Glomerular endothelial cell (primary cell): ENCODE measurements at places on chromosomes 6 and 20. TPM values are rescaled to one million over a fixed set of nuclear protein-coding genes. Genes with fewer than 3 reads are reported as not detected.

GRCh38 chr6:33424855-33425667 lies 5.2 kb downstream of the SYNGAP1 start:
- DNase-seq = no peak

DNA sequence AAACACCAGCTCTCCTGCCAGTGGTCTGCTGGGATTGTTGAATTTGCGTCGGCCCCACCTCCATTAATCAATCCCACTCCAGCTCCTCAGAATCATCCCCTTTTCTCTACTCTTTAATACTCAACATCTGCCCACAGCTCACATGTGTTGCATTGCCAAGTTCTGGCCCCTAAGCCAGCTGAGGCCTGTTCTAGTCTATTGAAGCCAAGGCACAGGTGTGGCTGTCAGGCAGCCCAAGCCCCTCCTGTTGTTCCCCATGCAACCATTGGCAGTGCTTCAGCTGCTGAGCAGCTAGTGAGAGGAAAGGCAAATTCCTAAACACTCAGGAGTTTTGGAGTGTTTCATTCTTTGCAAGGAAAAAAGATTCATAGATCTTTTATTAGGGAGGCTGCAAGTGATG lies 128.0 kb upstream of the NT5E start:
- no peak for DNase-seq

ANKRD66 gene
- not detected in 2 replicates for total RNA-seq

GRCh38 chr6:87789198-87789899 lies 87.3 kb upstream of the AKIRIN2 start:
- peak; percentile 16 for DNase-seq

GRCh38 chr6:36443471-36444428 lies 950 bp downstream of the KCTD20 start:
- DNase-seq = no peak

DNA sequence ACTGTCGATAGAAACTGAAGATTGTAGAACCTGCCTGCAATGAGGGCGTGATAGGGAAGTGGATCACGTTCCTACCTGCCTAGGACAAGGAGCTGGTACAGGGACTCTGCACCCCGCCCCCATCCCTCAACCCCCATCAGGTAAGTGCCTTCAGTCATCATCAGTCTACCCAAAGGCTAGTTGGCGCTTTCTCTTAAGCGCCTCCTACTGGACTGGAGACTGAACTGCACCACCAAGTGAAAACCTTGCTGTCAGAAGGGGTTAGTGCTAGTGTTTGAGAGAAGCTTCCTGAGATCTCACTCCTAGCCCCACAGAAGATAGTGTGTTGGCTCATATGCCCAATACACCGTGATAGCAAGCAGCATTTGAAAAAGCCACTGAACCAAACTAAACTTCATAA lies 706.5 kb upstream of the MAN1A1 start:
- no peak for DNase-seq

DNA sequence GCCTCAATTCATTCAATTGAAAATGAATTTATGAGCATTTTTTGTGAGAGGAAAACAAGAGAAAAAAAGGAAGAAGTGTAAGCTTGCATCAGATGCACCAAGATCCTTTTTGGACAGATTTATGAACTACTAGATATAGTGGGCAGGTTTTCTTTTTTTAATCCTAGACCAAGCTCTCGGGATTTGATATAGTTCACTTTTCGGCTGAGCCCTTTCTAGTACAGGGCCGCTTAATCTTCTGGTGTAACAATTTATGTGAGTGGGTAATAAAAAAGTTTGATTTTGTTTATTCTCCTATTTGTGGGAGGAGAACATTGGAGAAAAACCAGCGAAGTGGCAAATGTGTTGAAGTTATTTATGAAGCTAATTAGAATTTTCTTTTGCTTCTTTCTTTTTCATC lies 538.0 kb downstream of the UTRN start:
- DNase-seq = no peak

DNA sequence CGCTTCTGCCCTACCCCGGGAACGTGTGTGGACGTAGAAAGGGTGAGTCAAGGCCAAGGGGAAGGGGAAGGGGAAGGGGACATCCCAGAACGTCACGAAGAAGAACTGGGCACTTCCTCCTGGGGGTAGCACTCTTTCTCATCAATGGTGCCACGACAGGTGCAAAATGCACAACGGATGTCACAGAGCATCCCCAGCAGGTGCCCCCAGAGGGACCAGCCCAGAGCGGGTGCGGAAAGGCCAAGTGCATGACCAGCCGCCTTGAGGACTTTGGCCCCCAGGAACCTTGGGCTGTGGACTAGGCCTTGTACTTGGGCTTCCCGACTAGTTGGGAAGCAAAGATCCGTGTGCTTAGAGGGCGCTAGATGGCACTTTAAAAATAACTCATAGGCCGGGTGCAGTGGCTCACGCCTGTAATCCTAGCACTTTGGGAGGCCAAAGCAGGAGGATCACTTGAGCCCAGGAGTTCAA lies 12.1 kb upstream of the SRC start:
- DNase-seq = no peak

ETV7 gene
- 2.5 and 2.7 TPM in 2 replicates for total RNA-seq

DNA sequence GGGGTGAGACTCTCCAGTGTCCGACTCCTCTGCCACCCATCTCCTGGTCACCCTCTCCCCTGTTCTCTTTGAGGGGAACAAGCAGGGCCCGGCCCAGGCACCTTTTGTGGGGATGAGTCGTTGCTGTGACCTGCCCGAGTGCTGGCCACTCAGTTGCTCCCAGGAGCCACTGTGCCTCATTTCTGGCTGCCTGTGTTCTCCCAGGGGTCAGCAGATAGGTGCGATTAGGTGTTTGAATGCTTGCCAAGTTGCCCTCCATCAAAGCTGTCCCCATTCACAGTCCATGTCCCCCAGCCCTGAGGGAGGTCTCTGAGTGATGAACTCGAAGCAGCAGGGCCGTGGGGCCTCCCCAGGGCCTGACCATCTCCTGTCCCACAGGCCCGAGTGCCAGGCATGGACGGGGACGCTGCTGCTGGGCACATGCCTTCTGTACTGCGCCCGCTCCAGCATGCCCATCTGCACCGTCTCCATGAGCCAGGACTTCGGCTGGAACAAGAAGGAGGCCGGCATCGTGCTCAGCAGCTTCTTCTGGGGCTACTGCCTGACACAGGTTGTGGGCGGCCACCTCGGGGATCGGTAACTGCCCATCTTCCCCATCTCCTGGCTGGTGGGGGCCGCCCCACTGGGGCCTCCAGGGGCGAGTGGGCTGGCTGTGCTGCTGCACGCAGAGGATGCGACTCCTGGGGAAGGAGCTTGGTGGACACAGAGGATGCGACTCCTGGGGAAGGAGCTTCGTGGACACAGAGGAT lies 4.1 kb downstream of the SLC17A9 start:
- no peak for DNase-seq

DNA sequence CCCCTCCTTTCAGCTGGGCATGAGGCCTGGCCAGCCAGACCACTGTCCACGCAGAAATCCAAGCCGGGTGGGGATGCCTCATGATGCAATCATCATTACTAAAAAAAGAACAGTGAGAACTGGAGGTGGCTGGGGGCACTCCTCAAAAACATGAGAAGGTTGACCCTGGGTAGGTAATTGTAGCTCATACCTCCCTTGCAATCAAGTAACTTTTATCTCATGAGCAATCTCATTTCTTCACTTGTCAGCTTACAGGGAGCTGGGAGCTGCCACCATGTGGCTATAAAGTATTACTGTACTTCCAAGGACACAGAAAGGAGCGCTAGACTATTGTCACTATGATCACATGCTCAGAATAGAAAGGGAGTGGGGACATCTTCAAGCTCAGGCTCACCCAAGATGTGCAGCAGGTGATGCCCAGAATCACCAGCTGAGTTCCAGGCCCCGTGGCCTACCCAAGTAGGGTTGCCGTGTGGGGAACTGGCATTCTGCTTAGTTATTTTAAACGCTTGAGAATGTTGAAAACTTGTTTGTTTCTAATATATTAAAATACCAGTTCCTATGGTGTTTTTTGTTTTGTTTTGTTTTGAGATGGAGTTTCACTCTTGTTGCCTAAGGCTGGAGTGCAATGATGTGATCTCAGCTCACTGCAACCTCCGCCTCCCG lies 3.0 kb upstream of the CDH26 start:
- DNase-seq = no peak

TBXT gene
- not detected in 2 replicates for total RNA-seq

KPNA5 gene
- 3.6 and 6.0 TPM in 2 replicates for total RNA-seq

DNA sequence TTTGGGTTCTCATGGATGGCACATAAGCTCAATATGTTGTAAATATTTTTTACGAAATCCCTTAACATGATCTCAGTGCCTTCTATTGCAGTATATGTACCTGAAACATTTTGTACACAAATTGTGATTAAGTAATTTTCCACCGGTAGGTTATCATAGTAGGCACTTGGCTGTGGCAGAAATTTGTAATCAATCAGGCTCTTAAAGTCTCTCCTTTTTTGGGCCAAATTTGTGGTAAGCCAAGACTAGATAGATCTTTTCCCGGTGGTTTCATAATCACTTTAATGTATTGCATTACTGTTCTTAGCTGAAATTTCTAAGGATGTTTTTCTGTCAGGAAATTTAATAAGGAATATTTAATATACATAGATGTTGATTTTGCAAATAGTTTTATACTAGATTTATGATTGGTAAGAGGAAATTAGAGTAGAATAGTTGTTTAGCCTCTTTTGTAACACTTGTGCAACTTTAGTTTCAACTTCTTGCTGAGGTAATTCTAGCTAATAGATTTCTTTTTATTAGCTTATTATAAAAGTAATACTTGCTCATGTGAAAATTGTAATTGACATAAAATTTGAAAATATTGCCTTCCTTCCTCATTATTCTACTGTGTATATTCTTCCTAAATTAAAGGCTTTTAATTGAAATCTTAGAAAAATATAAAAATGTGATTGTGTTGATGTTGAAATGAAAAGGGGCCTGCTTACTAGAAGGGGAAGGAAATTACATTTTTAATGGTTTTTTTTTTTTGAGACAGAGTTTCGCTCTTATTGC lies 3.2 kb downstream of the PCMT1 start:
- no peak for DNase-seq

GRCh38 chr20:38863024-38863851 lies 57.7 kb downstream of the PPP1R16B start:
- DNase-seq = no peak

DNA sequence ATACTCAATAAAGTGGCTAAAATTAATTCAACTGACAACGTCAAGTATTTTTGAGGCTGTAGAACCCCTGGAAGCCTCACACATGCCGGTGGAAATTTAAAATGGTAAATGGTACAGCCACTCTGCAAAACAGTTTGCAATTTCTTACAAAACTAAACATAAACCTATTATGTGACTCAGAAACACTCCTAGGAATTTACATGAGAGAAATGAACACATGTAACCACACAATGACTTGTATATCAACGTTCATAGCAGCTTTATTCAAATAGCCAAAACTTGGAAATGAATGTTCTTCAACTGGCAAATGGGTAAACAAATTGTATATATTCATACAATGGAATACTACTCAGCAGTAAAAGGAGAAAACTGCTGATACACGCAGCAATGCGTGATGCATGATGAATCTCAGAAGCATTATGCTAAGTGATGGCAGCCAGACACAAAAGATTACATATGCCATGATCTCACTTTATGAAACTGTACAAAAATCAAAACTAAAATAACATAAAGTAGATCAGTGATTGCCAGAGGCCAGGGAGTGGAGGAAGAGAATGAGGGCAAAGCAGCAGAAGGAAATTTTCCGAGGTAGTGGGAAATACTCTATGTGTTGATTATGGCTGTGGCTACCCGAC lies 112.5 kb downstream of the FAM50B start:
- DNase-seq = no peak

SEL1L2 gene
- not detected in 2 replicates for total RNA-seq

- DNase-seq = no peak
These were observed 58.8 kb downstream of the REV3L start for GRCh38 chr6:111423960-111424846.

GRCh38 chr6:28523241-28523622 lies 2.4 kb upstream of the GPX5 start:
- DNase-seq = no peak

KCNQ5 gene
- total RNA-seq = 1.1 and 1.6 TPM in 2 replicates
